ENCODE measurements at places on chromosomes 4 and X.
A peak's percentile ranks its signal among the peaks of the same experiment; 100 is the strongest.

- DNase-seq = no peak
These were observed 1.3 kb downstream of the SCRG1 start for GRCh38 chr4:173397604-173398003.

GRCh38 chr4:77308843-77309242 lies 151.8 kb downstream of the CCNG2 start:
- DNase-seq = peak; percentile 42

- no peak for DNase-seq
These were observed 348.1 kb downstream of the NR3C2 start for GRCh38 chr4:148094149-148094548.

DNA sequence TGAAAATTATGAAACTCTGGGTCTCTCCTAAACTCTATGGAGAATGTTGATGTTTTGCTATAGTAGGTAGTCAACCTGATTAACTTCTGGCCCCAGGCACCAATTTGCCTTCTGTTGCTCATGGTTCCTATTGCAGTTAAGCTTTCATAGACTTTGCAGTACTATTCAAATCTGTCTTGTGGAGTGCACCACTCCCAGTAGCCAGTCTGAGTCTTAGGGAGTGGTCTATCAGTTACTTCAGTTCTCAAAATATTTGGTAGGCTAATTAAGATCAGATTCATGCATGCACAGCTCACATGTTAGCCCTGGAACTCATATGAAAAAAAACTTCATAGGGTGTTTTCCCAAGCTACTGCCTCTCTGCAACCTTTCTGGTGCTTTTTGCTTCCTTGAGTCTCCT lies 53.3 kb downstream of the BMP15 start:
- DNase-seq = no peak

DNA sequence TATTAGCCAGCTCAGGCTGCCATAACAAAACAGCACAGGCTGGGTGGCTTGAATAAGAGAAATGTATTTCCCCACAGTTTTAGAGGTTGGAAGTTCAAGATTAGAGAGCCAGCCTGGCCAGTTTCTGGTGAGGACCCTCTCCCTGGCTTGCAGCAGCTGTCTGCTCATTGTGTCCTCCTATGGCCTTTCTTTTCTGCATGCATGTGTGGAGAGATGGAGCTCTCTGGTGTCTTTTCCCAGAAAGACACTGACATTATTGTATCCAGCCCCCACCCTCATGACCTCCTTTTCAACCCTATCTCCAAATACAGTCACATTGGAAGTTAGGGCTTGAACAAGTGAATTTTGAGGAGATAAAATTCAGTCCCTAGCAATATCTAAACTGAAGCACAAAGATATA lies 263.8 kb upstream of the PABPC4L start:
- no peak for DNase-seq

DNA sequence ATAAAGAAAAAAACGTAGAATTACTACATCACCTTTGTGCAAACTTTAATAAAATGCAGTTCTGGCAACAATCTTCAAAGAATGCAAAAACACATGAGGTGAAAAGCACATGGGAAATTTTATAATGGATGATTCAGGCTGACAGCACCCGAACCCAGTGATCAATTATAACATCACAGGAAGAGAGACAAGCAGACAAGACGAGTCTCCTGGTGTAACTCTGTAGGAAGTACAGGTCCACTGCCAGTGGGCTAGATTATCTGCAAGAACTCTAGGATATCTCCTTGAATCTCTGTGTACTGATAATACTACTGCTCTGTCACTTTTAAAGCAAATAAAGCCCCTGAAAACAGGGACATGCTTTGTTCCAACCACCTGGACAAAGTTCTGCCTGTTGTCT lies 58.9 kb upstream of the NXF3 start:
- DNase-seq = no peak

GRCh38 chr4:16503421-16504100 lies 277.3 kb upstream of the TAPT1 start:
- DNase-seq = no peak

DNA sequence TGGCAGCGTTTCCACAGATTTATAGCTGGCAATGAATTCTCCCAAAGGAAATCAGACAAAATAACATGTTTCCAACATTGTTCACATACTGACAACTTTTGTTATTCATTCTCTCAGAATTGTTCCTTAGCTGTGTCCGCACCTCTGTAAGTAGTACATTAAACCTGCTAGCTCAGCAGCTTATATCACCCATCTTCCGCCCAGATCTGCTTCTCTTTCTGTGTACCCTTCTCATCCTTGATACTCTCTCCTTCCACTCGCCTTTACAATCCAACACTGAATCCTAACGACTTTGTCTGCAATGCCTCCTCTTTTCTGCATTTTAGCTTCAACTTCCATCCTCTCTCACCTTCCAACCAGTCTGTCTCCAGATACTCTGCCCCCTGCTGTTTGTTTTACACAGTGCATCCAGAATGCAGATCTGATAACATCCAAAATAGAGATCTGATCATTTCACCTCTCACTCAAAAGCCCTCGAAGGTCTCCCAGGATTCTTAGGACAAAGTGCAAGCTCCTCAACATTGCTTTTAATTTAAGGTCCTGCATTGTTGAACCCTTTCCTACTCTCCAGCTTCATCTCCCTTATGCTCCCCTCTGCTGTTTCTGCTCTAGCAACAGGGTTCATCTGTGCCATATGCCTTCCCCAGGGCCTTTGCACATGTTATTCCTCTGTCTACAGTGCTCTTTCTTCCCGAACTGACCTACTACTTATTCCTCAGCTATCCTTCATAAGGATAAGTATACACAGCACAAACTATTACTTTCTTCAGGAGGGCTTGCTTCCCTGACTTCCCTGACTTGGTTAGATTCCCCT lies 67.3 kb upstream of the VBP1 start:
- peak; percentile 7 for DNase-seq

GRCh38 chr4:66853845-66854244 lies 691.5 kb downstream of the CENPC start:
- no peak for DNase-seq

DNA sequence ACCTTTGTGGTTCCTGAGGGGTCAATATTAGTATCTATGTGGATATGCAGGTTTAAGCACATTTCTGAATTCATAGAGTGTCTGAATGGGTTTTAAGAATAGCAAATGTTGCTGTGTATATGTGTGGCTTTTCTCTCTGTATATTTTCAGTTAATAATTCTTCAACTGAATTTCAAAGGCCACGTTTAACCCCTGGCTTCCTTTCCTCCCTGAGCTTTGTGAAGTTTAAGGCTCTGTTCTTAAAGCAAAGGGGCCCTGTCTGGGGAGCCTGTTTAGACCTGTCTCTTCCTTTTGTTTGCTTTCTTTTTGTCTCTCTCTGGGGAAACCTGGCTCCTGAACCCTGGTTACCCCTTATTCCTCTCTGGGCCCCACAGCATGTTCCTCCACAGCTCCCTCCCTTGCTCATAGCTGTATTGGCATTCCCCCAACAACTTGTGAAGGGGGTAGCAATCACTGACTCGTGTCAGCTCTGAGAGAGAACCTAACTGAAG lies 139.1 kb downstream of the COL4A6 start:
- no peak for DNase-seq

- DNase-seq = no peak
These were observed 14.4 kb upstream of the S100G start for GRCh38 chrX:16635596-16635995.

GRCh38 chr4:3651267-3651845 lies 114.8 kb upstream of the ADRA2C start:
- no peak for DNase-seq

DNA sequence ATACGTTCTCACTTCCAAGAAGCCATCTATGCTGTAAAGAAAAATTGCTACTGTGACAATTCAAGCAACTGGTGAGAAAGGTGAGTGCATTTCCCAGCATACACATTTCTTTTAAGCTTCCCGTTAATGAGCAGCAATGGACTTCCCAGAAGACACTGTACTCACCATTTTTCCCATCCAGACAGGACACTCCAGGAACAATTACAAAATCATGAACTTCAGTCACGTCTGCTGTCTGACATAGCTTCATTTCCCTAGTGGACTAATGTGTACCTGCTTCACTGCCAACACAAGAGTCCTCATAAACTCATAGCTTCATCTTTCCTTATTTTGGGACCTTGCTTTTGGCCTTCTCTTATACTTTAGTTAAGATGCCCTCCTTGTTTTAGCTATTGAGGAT lies 156.9 kb downstream of the ENOX2 start:
- no peak for DNase-seq

DNA sequence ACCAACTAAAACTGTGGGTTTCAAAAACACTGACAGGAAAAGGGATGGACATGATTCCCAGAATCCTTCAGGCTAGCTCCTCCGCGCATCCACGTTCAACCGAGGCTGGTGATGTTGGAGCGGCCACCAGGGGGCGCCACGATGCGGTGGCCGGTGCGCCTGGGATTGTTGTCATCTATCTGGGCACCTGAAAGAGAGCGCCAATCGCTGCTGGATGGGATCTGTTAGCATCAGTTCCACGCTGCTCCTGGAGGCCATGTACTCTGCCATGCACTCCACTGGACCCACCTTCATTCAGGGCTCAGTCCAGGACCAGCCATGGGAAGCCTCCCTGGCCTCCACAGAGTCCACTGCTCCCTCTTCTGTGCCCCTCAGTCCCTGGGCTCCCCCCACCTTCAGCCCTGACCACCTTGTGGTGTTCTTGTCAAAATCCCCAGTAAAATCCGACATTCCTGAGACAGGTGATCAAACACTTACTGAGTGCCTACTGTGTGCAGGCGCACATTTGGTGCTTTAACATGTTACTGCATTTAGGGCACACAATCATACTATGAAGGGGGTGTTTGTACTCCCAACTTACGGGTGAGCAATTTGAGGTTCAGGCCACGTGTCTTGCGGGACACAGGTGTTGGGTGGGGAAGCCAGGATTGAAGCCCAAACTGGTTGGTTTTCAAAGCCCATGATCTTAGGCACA lies 71.1 kb downstream of the CRMP1 start:
- no peak for DNase-seq

DNA sequence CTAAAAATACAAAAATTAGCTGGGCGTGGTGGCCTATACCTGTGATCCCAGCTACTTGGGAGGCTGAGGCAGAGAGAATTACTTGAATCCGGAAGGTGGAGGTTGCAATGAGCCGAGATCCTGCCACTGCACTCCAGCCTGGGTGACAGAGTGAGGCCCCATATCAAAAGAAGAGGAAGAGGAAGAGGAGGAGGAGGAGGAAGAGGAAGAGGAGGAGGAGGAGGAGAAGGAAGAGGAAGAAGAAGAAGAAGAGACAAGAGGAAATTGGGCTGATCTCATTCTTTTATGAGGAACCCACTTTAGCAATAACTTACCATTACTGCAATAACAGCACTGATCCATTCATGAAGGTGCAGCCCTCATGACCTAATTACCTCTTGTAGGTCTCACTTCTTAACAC lies 138.9 kb upstream of the GIMD1 start:
- no peak for DNase-seq

GRCh38 chr4:68176500-68176899 lies 46.8 kb upstream of the TMPRSS11F start:
- peak; percentile 2 for DNase-seq

DNA sequence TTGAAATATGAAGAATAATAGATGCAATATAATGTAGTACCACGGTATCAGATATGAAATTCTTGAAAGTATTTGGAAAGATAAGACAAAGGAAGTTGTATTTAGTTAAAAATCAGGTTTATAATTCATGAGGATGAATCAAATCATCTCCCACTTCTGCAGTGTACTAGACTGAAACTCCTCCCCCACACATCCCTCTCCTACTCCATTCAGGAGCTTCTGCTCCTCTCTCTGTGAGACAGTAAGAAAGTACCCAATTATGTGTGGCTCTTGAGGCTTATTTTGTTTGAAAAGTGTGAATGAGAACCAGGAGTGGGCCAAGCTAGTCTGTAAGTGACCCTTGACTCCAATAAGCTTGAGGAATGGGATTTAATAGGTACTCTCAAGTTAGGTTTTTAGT lies 9.5 kb downstream of the SLAIN2 start:
- DNase-seq = no peak

GRCh38 chr4:26175905-26176470 lies 144.8 kb upstream of the RBPJ start:
- DNase-seq = no peak

DNA sequence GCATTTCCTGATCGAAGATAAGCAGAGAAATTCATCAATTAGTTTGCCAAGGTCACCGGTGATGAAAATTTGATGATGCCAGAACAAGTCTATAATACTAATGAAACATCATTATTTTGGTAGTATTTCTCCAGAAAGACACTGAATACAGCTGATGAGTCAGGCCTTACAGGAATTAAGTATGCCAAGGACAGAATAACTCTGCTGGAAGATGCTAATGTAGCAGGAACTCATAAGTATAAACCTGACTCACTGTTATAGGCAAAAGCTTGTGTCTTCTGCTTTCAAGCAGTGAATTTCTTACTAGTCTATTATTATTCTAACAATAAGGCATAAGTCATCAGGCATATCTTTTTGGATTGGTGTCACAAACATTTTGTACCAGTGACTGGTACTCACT lies 1825.1 kb upstream of the IGFBP7 start:
- DNase-seq = no peak

DNA sequence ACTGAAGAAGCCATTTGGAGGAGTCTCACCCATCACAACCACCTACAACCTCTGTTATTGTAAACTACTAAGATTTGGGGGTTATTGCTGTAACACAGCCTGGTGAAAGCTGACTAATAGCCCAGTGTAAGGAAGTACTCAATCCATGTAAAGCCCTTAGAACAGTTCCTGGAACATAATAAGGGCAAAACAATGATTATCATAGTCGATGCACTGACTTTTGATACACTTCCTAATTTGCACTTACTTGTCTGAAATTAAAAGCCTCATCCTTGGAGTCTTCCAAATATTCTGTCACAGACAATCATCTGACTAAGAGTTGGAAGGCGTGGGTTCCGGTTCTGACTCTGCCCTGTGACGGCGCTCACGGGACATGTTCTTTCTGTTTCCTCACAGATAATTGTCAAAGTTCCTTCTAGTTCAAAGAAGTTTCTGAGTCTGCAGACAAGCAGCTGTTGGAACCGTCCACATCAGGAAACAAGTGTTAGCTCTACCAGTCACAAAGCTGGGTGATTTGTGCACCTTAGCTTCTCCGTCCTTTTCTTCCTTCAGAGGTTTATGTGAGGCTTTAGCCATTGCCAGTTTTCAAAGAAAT lies 33.4 kb upstream of the RASGEF1B start:
- no peak for DNase-seq

GRCh38 chr4:144686921-144687320 lies 41.0 kb downstream of the HHIP start:
- DNase-seq = no peak

Data from SW480 (cell line).